ENCODE measurements at places on chromosomes 5 and 9. TPM values are rescaled to one million over a fixed set of nuclear protein-coding genes. Genes with fewer than 3 reads are reported as not detected.

Gene SLC6A18
- not detected for total RNA-seq

Gene RGS7BP
- under 0.01 TPM for total RNA-seq

Gene HSPB3
- not detected for total RNA-seq

Gene PCDHGA6
- 1.0 TPM for total RNA-seq

Gene TSSK1B
- total RNA-seq, result 0.26 TPM

Gene TAF11L5
- total RNA-seq, result not detected

Gene TTC39B
- 5.0 TPM for total RNA-seq

Gene MARVELD2
- total RNA-seq, result 0.88 TPM

Gene FBLL1
- total RNA-seq, result 0.26 TPM

Gene LMNB1
- 86.6 TPM for total RNA-seq

Gene THBS4
- 0.91 TPM for total RNA-seq

Gene LRRC19
- total RNA-seq, result not detected

Gene CNTFR
- 1.1 TPM for total RNA-seq

Gene CER1
- not detected for total RNA-seq

Gene BTNL3
- not detected for total RNA-seq

Gene DNAJA1
- 149 TPM for total RNA-seq

Gene PCDHA9
- total RNA-seq, result not detected

Gene PDE6A
- 0.13 TPM for total RNA-seq

Gene TTC16
- total RNA-seq, result not detected

Gene OTP
- total RNA-seq, result 0.24 TPM

Gene TLR4
- total RNA-seq, result 0.64 TPM

Gene CRB2
- total RNA-seq, result not detected

Gene CDH6
- total RNA-seq, result 3.4 TPM

Gene PCDHGA8
- total RNA-seq, result 0.65 TPM
